Activated CD4-positive, alpha-beta T cell treated with anti-CD3 and anti-CD28 coated beads for 36 hours (primary cell): ENCODE measurements at places on chromosomes 4 and X. TPM values are rescaled to one million over a fixed set of nuclear protein-coding genes. Genes with fewer than 3 reads are reported as not detected.

Gene TMEM255A
- not detected for total RNA-seq

Gene MCUB
- 80.1 TPM for total RNA-seq

Gene GPR101
- total RNA-seq, result not detected

Gene SNCA
- 0.85 TPM for total RNA-seq

Gene TBC1D19
- total RNA-seq, result 5.0 TPM

Gene MUC7
- total RNA-seq, result not detected

DNA sequence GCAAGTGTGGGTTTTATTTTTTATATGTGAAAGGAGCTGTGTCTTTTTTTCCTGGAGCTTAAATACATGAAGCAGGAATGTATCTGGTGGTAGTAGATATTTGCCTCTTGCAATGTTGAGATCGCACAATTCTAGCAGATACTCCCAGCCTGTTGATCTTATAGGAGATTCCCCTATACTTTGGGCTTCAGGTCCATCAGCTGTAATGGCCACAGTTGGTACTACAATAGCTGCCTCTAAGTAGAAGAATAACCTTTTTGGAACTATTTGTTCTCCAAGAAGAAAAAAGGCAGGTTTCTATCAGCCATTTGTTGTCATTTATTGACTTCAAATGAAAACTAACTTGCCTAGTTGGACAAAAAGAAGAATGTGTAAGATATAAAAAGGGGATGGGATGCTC, 37.7 kb downstream of the LIMCH1 start:
- H3K36me3 ChIP-seq, result no peaks in the 10 kb centered on the region
- H3K4me1 ChIP-seq, result no peaks in the 10 kb centered on the region
- H3K27ac ChIP-seq, result no peak overlapping the region
- DNase-seq, result no peak

DNA sequence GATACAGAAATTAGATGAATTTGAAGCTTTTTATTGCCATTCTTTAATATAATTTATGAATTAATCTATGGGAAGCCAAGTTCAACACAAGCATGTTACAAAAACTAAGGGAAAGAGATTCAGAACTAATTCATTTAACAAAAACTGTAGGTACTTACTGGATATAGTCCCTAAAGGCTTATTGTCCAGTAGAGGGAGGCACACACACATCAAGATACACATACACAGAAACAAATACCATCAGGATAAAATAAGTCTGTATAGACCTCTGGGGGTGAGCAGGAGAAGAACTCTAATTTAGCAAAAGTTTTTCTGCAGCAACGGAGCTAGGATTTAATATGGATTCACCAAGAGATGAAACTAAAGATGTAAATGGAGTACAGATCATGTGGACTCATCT, 83.0 kb upstream of the IL13RA1 start:
- no peaks in the 10 kb centered on the region for H3K27me3 ChIP-seq
- H3K36me3 ChIP-seq, result peaks cover 14% of the 10 kb centered on the region

DNA sequence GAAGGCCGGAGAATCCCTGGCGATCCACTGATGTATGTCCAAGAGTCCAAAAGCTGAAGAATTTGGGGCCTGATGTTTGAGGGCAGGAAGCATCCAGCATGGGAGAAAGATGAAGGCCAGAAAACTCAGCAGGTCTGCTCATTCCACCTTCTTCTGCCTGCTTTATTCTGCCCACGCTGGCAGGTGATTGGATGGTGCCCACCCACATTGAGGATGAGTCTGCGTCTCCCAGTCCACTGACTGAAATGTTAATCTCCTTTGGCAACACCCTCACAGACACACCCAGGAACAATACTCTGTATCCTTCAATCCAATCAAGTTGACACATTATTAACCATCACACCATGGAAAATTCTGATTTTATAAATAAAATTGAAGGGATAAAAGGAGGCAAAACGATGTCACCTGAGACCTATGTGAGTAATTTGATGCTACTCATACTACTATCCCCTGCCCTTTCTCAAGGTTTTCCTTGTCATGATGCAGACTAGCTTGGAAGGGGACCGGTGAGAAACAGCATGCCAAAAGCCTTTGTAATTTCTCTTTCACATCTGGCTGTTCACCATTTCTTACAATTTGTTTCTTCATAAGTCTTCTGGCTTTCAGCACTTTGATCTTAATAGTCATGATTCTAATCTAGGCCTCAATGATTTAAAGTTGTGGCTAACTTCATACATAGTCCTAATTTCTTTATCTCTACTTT, 9.7 kb upstream of the PYURF start:
- H3K27ac ChIP-seq, result no peak overlapping the region
- no peaks in the 10 kb centered on the region for H3K27me3 ChIP-seq
- no peak for DNase-seq
- peaks cover 23% of the 10 kb centered on the region for H3K4me1 ChIP-seq
- H3K4me3 ChIP-seq, result no peak overlapping the region
- no peaks in the 10 kb centered on the region for H3K36me3 ChIP-seq

DNA sequence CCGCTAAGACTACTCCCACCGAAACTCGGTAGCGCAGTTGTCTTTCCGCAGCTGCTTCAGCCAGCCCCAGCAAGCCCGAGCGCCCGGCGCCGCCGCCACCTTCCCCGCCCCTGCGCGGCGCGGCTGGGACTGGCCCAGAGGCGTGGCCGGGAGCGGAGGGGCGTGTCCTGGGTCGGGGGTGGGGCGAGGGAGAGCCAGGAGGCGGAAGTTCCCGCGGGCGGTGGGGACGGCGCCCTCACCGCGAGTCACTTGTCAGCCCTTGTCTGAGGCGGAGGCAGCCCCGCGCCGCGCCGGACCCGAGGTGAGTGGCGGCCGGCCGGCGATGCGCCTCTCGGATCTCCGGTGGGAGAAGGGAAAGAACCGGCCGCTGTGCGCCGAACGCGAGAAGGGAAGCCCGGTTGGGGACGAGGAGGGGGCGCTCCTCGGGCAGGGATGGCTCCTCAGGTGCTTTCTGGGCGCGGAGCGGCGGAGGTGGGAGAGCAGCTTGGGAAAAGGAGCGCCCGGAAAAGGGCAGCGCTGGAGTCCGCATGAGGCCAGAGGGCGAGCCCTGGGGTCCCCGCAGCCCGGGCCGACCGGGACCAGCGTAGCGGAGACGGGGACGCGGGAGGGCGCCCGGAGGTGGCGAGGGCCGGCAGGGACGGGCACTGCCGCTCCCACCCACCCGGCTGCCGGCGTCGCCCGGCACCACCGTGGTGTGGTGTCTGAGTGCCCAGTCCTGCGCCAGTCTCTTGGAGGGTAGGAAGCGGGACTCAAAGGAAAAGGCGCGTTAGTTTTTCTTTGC, at the start of gene PDLIM5:
Gene PDLIM5 (plus strand): TSS at position 248 of the 781 bp plus-strand sequence. CDS start 3,347 bp downstream, outside the sequence.
- peak; percentile 94 for DNase-seq
- peak within 1 kb of the TSS; percentile 84 for H3K4me3 ChIP-seq
- peaks cover 6% of the 10 kb centered on the region for H3K36me3 ChIP-seq
- H3K4me1 ChIP-seq, result peaks cover 23% of the 10 kb centered on the region
- peak within 1 kb of the TSS; percentile 61 for H3K27ac ChIP-seq

- no peaks in the 10 kb centered on the region for H3K36me3 ChIP-seq
- no peaks in the 10 kb centered on the region for H3K4me1 ChIP-seq
These were observed 715.2 kb downstream of the TRIML1 start for GRCh38 chr4:188854436-188854835.

- no peak for DNase-seq
- no peaks in the 10 kb centered on the region for H3K36me3 ChIP-seq
- no peaks in the 10 kb centered on the region for H3K4me1 ChIP-seq
- no peaks in the 10 kb centered on the region for H3K27me3 ChIP-seq
- no peak overlapping the region for H3K27ac ChIP-seq
- H3K4me3 ChIP-seq, result no peak overlapping the region
These were observed 163.4 kb downstream of the AREG start for GRCh38 chr4:74608151-74608949.

- no peak overlapping the region for H3K27ac ChIP-seq
- no peak for DNase-seq
- no peaks in the 10 kb centered on the region for H3K4me1 ChIP-seq
- no peaks in the 10 kb centered on the region for H3K36me3 ChIP-seq
These were observed 81.4 kb downstream of the SH3RF1 start for GRCh38 chr4:169189372-169189771.

- no peaks in the 10 kb centered on the region for H3K4me1 ChIP-seq
- H3K27me3 ChIP-seq, result peaks cover 6% of the 10 kb centered on the region
- no peak overlapping the region for H3K27ac ChIP-seq
- DNase-seq, result no peak
These were observed 159.3 kb upstream of the LCORL start for GRCh38 chr4:18180892-18181291.

- H3K36me3 ChIP-seq, result peaks cover 10% of the 10 kb centered on the region
- no peak for DNase-seq
- H3K4me3 ChIP-seq, result no peak overlapping the region
- H3K4me1 ChIP-seq, result no peaks in the 10 kb centered on the region
- no peak overlapping the region for H3K27ac ChIP-seq
- H3K27me3 ChIP-seq, result no peaks in the 10 kb centered on the region
These were observed 19.3 kb downstream of the NEK1 start for GRCh38 chr4:169593050-169593560.

- no peaks in the 10 kb centered on the region for H3K36me3 ChIP-seq
- no peak for DNase-seq
- no peak overlapping the region for H3K4me3 ChIP-seq
- H3K27me3 ChIP-seq, result peaks cover 6% of the 10 kb centered on the region
- H3K27ac ChIP-seq, result no peak overlapping the region
These were observed 84.1 kb upstream of the HELT start for GRCh38 chr4:184934184-184934583.

DNA sequence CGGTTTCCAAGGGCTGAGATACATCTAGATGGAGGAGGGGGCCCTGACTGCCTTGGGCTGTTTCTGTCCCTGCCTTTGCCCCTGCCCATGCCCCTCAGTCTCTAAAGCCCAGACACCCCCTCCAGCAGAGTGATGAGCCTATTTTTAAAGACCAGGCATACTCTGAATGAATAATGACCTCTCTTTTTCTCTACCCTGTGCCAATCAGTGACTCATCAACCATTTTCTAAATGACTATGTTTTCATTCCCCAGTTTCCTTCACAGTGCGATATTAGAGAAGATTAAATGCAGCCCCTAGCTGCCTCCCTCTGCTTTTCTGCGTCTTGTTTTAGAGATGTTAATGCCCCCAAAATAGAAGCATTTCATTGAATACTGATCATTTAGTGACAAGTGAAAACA, 15.5 kb upstream of the NHS start:
- no peak overlapping the region for H3K27ac ChIP-seq
- no peak overlapping the region for H3K4me3 ChIP-seq
- H3K36me3 ChIP-seq, result no peaks in the 10 kb centered on the region
- peaks cover 7% of the 10 kb centered on the region for H3K27me3 ChIP-seq
- DNase-seq, result no peak

DNA sequence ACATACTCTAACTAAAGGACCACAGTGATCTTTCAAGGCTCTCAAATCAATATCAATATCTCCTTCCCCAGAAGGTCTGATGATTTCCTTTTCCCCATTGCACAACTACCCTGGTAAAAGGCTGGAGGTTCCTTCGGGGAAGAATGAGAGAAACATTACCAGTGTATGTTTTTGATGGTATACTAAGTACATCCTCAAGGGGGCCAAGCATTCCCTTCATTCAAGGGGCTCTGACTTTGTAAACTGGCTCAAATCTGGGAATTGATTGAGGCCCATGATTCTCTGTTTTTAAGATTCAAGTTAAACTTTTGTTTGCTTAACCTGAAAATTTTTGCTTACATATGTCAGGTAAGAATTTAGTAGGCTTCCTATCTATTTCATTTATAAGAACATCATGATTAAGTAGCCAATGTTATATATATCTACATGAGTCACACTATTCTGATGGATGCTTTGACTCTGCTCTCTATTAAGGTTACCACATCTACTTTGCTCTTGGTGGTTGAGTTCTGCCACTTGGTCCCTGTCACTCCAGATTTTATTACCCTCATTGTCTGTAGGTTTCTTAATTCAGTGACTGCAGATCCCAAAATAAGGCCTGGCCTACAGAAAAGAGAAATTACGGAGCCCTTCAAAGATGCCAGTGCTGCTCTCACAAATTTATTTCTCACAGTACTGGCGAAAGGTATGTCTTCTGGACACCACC, 16.4 kb upstream of the GUCY1B1 start:
- no peaks in the 10 kb centered on the region for H3K4me1 ChIP-seq
- no peak overlapping the region for H3K4me3 ChIP-seq
- DNase-seq, result no peak
- peaks cover 1% of the 10 kb centered on the region for H3K27me3 ChIP-seq

- H3K27me3 ChIP-seq, result peaks cover 2% of the 10 kb centered on the region
- H3K4me3 ChIP-seq, result no peak overlapping the region
- H3K36me3 ChIP-seq, result no peaks in the 10 kb centered on the region
- H3K4me1 ChIP-seq, result no peaks in the 10 kb centered on the region
These were observed 17.1 kb upstream of the HERC3 start for GRCh38 chr4:88575186-88575585.

DNA sequence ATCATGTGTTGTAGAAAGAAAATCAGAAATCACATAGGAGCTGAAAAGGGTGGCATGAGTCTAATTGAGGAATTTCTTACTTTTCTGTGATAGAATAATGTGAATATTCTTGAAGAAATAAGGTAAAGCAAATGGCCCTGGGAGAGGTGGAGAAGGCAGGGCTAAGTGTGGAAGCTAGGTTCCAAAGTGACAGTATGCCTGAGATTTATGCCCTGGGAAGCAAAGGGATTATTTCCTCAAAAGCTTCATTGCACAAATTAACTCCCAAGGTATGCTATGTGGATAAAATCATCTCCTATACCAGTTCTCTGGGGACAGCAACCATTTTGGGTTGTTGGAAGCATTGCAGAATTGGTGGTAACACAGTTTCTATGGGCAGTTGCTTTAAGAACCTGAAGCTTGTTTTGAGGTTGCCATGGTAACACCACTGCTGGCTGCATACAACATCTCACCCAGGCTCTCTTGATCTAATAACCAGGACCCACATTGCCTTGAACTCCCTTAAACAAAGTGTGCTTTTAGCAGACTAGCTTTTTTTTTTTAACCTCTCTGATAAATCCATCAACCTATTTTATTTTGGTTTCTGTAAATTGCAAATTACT, 21.0 kb downstream of the MAOA start:
- no peak overlapping the region for H3K27ac ChIP-seq
- H3K36me3 ChIP-seq, result no peaks in the 10 kb centered on the region

DNA sequence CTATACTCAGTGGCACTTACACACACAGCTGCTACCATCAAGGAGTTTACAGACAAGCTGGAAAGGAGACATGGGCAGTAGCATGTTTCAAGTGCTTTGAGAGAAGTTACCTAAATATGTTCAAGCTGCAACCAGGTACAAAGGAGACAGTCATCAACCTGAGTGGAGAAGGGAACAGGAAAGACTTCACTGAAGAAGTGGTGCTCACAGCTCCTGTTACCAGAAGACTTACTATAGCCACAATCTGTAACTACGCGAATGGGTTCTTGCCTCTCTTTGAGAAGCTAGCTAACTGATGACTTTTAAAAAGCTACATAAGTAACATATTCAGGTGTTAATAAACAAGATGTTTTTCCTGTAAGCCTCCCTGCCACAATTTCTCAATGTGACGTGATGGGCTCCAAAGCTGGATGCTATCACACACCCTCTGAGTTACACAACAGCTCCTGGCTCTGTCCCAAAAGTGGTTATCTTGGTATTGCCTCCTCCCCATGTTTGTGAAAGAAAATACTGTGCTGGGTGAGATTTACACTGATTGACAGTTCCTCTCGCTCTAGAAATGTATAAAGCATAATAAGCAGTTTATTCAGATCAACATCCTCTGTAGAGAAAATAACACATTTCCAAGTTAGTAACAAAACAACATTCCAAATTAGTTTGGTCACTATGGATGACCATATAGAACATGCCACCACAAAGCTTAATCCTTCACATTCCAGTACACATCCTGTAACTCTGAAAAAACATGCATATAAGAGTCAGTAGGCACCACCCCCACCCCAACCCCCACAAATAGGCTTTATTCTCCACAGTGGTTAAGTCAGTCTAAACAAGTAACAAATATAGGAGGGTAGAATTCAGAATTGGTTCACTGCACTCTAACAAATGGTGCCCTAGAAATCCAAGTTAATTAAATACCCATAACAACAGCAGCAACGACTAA, 81.8 kb downstream of the FRYL start:
- H3K4me1 ChIP-seq, result peaks cover 59% of the 10 kb centered on the region
- H3K4me3 ChIP-seq, result no peak overlapping the region
- H3K27me3 ChIP-seq, result no peaks in the 10 kb centered on the region
- no peak for DNase-seq
